ENCODE measurements at places on chromosomes 16 and 17.
A peak's percentile ranks its signal among the peaks of the same experiment; 100 is the strongest.

DNA sequence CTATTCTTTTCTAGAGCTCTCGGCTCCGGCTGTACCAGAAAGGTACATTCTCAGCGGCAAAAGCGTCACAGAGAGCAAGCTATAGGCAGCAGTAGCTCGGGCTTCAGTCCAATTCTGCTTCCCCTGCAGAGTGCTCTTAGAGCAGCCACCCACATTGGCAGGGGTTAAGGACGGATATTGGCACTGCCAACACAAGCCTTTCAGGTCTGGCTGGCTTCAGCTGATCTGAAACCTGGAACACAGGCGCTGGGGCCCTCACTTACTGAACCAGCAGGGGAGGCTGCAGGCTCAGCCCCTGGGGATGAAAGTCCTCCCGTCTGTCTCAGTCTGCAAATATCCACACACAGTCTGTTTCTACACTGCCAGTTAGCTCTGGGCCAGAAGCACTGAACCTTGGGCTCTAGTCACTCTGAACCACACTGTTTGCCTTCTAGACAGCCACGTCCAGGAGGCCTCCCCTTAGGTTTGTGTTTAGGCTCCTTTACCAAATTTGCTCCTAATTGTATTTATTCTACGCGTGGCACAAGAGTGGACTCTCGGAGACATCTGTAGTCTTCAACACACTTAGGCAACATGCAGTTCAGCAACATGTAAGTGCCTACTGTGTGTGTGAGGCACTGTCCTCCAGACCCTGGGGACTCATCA lies 40.1 kb downstream of the HIC1 start:
- peak; percentile 73 for DNase-seq

DNA sequence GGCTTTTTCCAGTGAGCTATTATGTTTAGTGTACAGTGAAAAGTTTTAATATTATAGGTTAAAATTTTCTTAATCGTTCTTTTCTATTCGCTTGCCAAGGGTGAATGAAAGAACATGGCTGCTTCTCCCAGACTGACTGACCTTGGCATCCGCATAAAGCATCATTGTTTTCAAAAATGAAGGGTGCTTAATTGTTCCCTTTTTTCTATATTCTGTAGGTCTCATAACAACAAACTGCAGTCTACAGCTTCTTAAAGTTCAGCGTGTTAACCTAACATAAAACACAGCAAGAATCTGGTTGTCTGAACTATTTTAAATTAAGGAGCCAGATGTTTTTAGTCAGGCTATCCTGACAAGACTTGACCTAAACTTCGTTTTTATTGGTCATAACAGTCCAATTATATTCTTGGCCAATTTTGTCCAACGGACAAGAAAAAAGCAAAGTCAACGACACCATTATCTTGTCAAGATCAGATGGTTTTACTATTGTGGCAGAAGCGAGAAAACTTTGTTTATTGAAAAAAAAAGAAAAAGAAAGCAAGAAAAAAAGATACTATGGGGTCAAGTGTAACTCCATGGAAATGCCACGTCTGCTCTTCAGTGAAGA lies 14.1 kb downstream of the C17orf58 start:
- DNase-seq: no peak

- DNase-seq: no peak
Measured at GRCh38 chr17:19656851-19657581, 8.5 kb downstream of the ALDH3A2 start.

DNA sequence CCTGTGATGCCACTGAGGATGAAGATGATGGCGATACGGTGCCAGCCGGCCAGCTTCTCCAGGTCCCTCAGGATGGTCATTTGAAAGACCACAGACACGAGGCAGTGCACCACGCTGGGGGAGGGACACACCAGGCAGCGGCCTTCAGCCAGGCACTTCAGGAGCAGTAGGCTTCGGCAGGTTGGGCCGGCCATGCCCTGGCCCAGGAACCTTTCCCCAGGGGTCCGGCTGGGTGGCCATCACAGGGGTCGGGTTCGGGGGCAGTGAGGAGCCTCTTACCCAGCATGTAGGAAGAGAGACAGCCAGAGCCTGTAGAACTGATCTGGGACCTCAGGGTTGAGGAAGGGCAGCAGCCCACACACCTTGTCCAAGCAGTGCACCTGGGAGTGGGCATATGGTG lies 5.3 kb downstream of the AANAT start:
- DNase-seq: no peak

- no peak for DNase-seq
Measured at GRCh38 chr16:5054876-5055865, 10.6 kb downstream of the C16orf89 start.

DNA sequence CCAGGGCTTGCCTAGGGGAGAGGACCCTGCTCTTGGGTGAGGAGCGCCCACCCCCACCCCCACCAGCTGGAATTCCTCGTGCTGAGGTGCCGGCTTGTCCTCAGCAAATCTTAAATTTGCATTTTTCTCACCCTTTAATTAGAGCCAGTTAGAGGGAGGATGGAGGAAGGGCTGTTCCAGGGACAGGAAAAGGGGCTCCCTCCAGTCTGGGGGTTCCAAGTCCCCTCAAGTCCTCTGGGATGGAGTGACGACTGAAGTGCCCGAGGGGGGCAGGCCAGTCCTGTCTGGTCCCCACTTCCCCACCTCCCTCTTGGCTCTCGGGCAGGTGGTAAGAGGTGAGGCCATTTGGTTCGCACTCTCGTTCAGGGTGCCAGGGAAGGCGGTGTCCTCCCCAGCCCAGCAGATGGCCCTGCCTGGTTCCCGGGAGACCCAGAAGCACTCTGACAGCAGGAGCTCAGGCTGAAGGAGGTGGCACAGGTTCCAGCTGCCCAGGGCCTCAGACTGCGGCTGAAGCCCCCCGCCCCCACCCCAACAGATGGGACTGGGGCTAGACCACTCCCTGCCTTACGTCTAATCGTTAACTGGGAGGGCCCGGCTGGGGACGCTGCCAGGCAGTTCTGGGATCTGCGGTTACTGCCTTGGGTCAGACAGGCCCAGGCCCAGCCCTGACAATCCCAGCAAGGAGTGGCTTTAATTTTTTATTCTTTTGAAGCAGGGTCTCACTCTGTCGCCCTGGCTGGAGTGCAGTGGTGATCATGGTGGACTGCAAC lies 2.2 kb downstream of the RAB26 start:
- DNase-seq: no peak

DNA sequence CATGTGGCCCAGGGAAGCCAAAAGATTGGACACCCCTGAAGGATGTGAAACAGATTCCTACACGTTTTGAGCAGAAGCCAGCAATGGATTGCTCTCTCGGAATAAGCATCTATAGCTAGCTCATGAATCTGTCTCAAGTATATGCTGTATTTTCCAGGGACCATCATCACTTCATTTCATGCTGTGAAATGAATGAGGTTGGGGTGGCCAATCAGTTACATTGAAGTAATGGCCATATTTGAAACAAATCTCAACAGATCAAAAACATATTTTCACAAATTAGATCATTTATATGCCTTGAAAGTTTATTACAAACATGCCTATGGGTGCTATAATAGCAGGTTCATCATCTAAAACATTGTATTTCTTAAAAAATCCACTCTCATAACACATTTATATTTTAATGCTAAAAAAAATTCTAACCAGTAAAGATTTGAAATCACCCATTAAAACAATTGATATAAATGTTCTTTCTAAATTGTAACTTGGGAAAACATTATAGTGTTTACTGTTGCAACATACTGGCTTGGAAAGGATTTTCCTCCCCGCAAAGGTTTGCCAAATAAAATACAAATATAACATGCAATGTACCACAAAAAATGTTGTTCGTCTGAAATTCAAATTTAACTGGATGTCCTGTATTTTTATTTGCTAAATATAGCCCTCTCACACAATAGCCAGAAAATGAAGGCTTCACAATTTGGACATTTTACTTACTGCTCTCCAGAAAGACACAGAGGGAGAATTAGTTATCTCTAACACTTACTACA lies 743.6 kb downstream of the KCNJ2 start:
- DNase-seq: peak; percentile 84

- DNase-seq: peak; percentile 68
Measured at GRCh38 chr17:10243883-10244844, 45.8 kb upstream of the GAS7 start.

DNA sequence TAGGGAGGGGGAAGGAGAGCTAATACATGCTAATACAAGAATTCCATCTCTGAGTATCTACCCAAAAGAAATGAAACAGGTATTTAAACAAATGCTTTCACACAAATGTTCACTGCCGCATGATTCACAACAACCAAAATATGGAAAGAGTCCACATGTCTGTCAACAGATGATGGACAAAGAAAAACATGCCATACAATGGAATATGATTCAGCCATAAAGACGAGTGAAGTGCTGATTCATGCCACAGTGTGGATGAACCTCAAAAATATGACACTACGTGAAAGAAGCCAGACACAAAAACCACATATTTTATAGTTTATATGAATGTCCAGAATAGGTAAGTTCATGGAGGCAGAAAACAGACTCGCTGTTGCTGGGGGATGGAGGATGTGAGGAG lies 321.4 kb downstream of the FOXL1 start:
- DNase-seq: peak; percentile 39

DNA sequence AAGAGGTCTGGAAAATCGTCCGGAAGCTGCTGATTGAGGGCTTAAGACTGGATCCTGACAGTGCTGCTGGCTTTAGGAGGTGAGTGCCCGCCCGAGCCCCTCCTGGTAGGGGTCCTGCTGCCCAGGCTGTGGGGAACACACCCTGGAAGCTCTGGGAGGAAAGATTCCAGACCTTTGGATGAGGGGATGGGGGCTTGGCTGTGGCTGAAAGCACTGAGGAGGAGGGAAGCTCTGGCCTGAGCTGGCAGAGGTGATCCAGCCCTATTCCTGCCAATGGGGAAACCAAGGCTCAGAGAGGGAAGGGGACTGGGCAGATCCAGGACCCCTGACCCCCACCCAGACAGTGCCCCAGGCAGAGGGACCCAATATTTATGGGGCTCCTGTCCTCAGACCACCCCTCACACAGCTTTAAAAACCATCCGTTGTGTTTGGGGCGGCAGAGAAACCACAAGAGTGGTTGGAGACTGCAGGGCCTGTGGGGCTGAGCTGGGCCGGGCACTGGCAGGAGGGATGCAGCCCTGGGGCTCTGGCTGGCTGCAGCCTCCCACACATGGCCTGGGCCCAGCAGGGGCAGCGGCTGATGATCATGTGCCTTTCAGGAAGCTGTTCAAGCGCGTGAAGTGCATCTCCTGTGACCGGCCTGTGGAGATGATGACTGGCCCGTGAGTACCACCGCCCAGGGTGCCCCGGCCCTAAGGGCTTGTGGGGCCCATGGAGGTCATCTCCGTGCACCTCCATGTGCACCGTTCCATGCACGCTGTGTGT lies 22.8 kb downstream of the UBALD1 start:
- no peak for DNase-seq

DNA sequence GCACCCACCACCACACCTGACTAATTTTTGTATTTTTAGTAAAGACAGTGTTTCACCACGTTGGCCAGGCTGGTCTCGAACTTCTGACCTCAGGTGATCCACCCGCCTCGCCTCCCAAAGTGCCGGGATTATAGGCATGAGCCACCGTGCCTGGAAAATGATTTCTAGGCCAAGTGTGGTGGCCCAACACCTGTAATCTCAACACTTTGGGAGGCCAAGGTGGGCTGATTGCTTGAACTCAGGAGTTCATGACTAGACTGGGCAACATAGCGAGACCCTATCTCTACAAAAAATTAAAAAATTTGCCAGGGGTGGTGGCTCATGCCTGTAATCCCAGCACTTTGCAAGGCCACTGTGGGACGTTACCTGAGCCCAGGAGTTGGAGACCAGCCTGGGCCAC lies 11.0 kb upstream of the BAIAP3 start:
- DNase-seq: no peak

DNA sequence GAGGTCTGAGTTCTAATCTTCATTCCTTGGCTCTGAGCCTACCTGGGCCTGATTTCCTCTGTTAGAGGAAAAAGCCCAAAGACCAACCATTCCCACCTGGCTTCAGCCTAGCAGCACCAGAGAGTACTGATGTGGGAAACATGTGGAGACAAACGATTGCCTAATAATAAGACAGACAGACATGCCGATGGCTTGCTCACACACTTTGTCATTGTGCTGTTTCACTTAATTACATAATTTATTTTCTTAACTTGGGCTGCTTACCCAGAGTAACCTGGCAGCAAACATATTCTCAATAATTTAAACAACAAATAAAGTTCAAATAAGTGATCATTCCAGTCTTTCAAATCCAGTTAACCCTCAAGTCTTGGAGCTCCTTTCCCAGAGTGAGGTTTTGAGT lies 83.4 kb downstream of the MAF start:
- DNase-seq: no peak

DNA sequence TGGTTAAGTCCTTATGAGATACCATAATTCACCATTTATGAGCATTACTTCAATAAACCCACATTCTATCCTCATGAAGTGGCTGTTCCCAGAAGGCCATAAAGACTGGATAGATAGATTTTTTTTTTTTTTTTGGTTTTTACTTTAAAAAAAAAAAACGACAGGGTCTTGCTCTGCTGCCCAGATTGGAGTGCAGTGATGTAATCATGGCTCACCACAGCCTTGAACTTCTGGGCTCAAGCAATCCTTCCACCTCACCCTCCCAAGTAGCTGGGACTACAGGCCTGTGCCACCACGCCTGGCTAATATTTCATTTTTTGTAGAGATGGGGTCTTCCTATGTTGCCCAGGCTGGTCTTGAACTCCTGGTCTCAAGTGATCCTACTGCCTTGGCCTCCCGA lies 102.3 kb downstream of the XYLT1 start:
- DNase-seq: no peak

GRCh38 chr17:82939621-82940135 lies 99.9 kb upstream of the ZNF750 start:
- no peak for DNase-seq

DNA sequence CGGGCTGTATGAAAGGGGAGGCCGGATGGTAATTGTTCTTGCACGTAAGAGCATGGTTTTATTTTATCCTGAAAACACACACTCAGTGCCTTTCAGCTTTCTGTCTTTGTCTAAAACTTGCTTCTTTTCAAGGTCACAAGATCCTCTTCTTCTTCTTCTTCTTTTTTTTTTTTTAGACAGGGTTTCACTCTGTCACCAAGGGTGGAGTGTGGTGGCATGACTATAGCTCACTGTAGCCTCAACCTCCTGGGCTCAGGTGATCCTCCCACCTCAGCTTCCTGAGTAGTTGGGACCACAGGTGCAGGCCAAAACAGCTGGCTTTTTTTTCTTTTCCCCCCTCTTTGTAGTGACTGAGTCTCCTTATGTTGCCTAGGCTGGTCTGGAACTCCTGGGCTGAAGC lies 15.9 kb upstream of the ZNF629 start:
- no peak for DNase-seq

GRCh38 chr16:55489956-55490265 lies 10.9 kb downstream of the MMP2 start:
- no peak for DNase-seq

- peak; percentile 30 for DNase-seq
Measured at GRCh38 chr17:12107905-12108304, 87.2 kb downstream of the MAP2K4 start.
